ENCODE measurements at places on chromosomes 5 and 9. TPM values are rescaled to one million over a fixed set of nuclear protein-coding genes. Genes with fewer than 3 reads are reported as not detected.

GRCh38 chr5:38718771-38719391 is 126.9 kb upstream of the OSMR start:
- DNase-seq, result no peak

Gene TTC23L
- polyA plus RNA-seq, result 0.37 TPM

GRCh38 chr9:85167146-85167545 is 497.6 kb downstream of the NTRK2 start:
- no peak for DNase-seq

DNA sequence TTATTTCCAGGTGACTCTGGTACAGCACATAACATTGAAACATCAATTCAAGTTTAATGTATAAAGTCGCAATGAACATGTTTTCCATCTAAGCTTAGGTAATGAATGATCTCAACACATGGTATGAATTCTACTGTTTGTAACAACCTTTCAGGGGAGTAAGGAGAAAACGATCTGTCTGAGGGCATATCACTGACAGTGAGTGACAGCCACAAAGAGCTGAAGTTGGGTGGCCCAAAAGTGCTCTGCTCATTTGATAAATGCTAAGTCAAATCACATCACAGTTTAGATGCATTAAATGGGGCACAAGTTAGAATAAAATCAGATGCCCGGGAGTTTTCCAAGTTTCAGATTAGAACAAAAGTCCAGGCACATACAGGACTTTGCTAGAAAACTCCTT is 1.2 kb downstream of the FANCC start:
- DNase-seq, result no peak

GRCh38 chr5:36958612-36959011 is 82.0 kb downstream of the NIPBL start:
- no peak for DNase-seq

Gene CCL27
- polyA plus RNA-seq, result 0.32 TPM

GRCh38 chr9:121380846-121381245 is 10.8 kb upstream of the STOM start:
- DNase-seq, result no peak

Gene C9orf78
- polyA plus RNA-seq, result 99.8 TPM

GRCh38 chr5:53929570-53929969 is 369.1 kb downstream of the NDUFS4 start:
- no peak for DNase-seq

DNA sequence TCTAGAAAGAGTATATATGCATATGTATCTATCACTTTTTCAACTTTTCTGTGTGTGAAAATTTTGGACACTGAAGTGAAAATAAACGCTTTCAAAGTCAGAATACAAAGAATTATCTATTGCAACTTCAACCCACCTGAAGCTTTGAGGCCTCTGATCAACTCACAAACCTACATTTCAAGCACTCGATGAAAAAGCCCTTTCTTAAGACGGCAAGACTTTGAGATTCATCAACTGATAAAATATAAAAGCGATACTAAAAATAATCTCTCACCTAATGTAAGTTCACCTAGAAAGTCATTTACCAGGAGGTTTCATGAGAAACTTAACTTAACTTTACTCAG is 1.2 kb downstream of the GOLPH3 start:
- no peak for DNase-seq

GRCh38 chr5:75666801-75667200 is 50.4 kb downstream of the POC5 start:
- no peak for DNase-seq

Gene HSPB3
- polyA plus RNA-seq, result 2.2 TPM

GRCh38 chr9:89684912-89685636 is 80.3 kb downstream of the GADD45G start:
- no peak for DNase-seq

Gene PCDHGA4
- polyA plus RNA-seq, result 2.2 TPM

GRCh38 chr9:126953041-126953809 is 38.6 kb downstream of the RALGPS1 start:
- DNase-seq, result no peak

Gene NSG2
- polyA plus RNA-seq, result 2.6 TPM

GRCh38 chr5:14710313-14710994 is 45.9 kb downstream of the OTULIN start:
- no peak for DNase-seq

GRCh38 chr9:36163049-36163785 is 6.0 kb upstream of the CCIN start:
- peak; percentile 77 for DNase-seq

GRCh38 chr5:19615071-19615470 is 372.9 kb downstream of the CDH18 start:
- DNase-seq, result no peak

- no peak for DNase-seq
Observed at GRCh38 chr5:98750693-98751092, 22.8 kb upstream of the RGMB start.

DNA sequence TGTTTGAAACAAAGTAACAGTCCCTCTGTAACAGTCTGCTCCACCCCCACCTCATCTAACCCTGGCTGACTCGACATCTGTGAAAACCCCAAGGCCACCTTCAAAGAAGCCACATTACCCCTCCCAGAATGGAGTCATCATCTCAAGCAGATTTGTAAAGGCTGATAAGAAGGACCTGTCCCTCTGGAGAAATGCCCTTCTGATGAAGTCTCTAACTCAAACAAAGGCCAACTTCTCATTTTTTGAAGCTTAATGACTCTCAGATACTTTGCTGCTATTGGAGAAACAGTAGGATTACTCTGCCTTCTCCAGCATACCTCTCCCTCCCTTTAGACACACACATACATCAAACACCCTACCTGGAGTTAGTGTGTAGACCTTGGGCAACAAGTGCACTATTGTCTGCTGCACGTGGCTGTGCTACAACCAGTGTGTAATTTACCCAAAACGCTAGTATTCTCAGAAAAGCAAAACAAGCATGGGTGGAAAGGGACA is 5.3 kb upstream of the SUSD1 start:
- no peak for DNase-seq

- no peak for DNase-seq
Observed at GRCh38 chr9:110099236-110100095, 108.5 kb downstream of the C9orf152 start.

DNA sequence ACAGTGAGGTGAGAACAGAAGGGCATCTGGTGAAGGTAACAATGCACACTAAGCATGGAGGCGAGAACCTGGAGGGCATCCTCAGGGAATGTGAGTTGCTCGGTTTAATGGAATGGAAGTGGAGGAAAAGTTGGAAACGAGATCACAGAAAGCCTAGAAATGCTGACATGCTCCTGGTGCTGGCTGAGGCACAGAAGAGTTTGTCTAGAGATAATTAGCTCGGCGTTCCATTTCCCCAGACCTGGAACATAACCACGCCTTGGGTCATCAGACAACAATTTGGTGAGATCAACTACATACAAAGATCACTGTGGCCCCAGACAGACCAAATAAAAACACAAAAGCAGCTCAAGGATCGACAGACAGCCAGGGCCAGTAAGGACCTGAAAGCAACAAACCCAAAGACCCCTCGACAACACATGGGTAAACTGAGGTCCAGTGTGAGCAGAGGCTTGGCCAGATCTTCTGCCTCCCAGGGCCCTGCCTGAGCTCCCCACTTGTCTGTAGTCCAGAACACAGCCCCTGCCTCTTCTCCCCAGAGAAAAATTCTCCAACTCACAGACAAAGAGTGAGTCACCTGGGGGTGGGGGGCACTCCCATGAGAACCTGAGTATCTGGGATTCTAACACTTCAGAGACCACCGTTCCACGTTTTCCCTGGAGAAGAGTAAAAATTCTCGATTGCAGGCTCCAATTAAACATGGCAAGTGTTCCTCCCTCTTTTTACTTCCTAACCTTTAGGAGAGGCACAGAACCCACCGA is 52.5 kb downstream of the SHB start:
- no peak for DNase-seq

- DNase-seq, result no peak
Observed at GRCh38 chr9:134517069-134517680, 124.4 kb upstream of the COL5A1 start.

Gene COL23A1
- 0.87 TPM for polyA plus RNA-seq

DNA sequence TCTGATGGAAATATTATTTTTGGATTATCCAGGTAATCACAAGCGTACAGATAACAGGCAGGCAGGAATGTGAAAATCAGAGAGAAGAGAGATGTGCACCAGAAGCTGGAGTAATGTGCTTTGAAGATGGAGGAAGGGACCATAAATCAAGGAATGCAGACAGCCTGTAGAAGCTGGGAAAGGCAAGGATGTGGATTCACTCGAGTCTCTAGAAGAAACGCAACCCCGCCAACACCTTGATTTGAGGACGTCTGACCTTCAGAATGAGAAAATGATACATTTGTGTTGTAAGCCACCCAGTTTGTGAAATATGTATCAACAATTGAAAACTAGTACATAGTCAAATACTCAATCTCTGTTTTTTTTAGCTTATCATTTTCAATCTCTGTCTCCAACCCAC is 207.6 kb upstream of the MPDZ start:
- no peak for DNase-seq

GRCh38 chr9:77964258-77964657 is 67.4 kb downstream of the GNAQ start:
- no peak for DNase-seq

GRCh38 chr5:115309751-115310370 is 13.4 kb upstream of the CCDC112 start:
- DNase-seq, result no peak

Gene PRR7
- polyA plus RNA-seq, result 2.4 TPM

GRCh38 chr5:172479034-172479783 is 24.9 kb upstream of the SH3PXD2B start:
- peak; percentile 87 for DNase-seq

GRCh38 chr9:82637368-82637767 is 425.6 kb downstream of the RASEF start:
- DNase-seq, result no peak

Gene NIPSNAP3A
- 30.4 TPM for polyA plus RNA-seq

Gene PCDHGC5
- 0.29 TPM for polyA plus RNA-seq

DNA sequence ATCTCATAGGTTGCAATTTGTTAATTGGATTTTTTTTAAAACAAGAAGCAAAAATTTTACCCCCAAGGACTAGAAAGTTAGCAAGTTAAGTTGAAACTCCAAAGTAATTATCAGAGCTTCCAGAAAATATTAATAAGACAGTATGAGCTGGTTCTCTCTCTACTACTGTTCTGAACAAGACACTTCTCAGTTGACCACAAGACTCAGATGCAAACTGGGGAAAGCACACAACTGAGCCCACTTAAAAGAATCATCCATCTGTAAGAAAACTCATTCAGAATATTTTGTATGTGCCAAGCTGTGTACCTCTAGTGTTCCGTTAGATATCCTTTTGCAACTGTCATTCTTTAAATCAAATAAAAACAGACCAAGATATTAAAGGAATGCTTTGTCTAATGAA is 60.0 kb downstream of the MAP1B start:
- DNase-seq, result no peak

DNA sequence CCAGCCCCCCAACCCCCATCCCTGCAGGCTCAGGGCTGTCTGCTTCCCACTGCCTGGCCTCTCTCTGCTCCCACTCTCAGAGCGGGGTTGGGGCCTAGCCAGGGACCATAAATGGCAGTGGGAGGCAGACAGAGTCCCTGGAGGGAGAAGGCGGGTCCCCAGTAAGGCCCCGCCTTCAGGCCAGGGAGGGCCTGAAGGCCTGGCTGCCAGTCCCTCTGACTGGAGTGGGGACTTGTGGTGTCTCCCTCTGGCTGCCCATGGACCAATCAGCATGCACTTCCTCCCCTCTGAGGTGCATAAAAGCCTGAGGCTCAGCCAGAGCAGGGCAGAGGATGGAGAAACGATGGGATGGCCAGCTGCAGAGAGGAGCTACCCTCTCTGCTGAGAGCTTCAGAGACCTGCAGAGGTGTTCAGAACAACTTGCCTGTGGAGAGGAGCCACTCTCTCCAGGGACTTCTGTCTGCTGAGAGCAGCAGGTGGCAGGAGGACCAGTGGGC is 2.7 kb upstream of the BTNL9 start:
- DNase-seq, result no peak

DNA sequence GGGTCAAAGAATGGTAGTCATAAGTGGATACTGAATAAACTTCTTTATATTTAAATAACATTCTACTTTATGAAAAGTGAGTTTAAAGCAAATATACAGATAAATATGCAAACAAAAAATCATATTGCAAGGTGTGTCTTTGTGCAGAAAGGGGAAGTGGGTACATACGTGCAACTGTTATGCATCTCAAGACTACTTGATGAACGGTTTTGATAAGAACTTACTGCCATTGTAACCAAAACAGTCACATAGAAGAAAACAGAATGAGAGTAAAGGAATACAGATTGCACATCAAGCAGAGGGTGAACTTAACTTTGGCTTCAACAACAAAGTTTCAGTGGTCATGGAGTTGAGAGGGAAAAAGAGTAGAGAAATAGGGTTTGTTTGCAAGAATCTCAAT is 9.9 kb downstream of the CAMK4 start:
- no peak for DNase-seq

GRCh38 chr9:113603773-113604172 is 140.2 kb downstream of the RGS3 start:
- DNase-seq, result no peak

Gene ANKRA2
- 20.6 TPM for polyA plus RNA-seq

DNA sequence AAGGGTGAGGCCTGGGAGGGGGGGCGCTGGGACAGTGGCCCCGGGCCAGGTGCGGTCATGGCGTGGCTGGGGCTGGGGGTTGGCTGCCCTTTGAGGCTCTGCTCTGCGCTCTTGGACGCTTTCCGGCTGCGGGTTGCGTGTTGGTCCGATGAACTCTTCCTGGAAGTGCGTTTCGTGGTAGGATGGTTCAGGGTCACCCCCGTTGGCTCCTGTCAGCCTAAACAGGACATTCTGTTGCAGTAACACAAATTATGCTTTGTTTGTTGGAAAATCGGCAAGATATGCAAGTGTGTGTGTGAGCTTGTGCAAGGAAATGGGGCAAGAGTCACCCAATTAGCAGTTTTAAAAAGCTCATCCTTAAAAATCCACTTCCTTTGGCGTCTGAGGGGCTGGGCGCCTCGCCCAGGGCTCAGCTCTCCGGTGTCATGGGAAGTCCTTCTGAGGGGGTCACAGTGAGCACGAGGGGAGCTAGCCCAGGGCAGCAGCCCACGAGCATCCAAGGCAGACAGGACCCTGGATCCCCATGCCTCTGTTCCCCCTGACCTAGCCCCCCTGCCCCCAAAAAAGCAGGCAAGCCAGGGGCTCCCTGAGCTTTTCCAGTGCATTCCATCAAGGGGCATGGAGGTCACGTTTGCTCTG is 22.2 kb upstream of the RNU6ATAC start:
- no peak for DNase-seq

Gene DNAH5
- 0.18 TPM for polyA plus RNA-seq

Gene BRD9
- 27.6 TPM for polyA plus RNA-seq

DNA sequence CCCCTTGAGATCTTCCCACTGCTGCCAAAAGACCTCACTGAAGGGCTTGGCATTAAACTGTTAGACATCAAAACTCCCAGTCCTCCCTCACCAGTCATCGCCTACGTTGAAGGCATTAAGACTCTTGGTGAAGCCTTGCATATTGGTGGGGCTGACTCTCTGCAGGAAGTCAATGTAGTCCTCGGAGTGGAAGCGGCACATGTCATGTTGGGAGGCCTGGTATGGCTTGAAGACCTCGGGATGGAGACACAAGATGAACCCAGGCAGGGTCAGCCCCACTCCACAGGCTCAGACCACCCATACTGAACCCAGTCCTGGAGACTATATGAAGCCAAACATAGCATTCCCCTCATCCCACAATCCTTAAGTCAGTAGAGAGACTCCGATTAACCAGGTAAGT is 1.9 kb downstream of the HDAC3 start:
- no peak for DNase-seq
